Endothelial cell of coronary artery (primary cell): ENCODE measurements at places on chromosomes 7 and 10. TPM values are rescaled to one million over a fixed set of nuclear protein-coding genes. Genes with fewer than 3 reads are reported as not detected.

OAT gene
- 124 and 143 TPM in 2 replicates for total RNA-seq

VWA2 gene
- total RNA-seq: not detected in 2 replicates

PTPN20 gene
- 0.19 TPM in 1 of 2 replicates, not detected in the other for total RNA-seq

CPA1 gene
- total RNA-seq: not detected in 2 replicates

TASOR2 gene
- total RNA-seq: 47.9 and 72.0 TPM in 2 replicates

FAM180A gene
- 0.66 TPM in 1 of 2 replicates, not detected in the other for total RNA-seq

MMRN2 gene
- total RNA-seq: 316 and 430 TPM in 2 replicates

HHEX gene
- total RNA-seq: 32.8 and 33.5 TPM in 2 replicates

CFAP70 gene
- 0.19 and 0.27 TPM in 2 replicates for total RNA-seq

CACNB2 gene
- total RNA-seq: not detected in 2 replicates

LEP gene
- under 0.01 TPM in 1 of 2 replicates, not detected in the other for total RNA-seq

ALOX5 gene
- under 0.01 and 0.18 TPM in 2 replicates for total RNA-seq

BPGM gene
- total RNA-seq: 29.8 and 45.3 TPM in 2 replicates

PDK4 gene
- total RNA-seq: 4.2 and 20.9 TPM in 2 replicates
